Memory B cell (primary cell): ENCODE measurements at places on chromosomes 11 and 22.

DNA sequence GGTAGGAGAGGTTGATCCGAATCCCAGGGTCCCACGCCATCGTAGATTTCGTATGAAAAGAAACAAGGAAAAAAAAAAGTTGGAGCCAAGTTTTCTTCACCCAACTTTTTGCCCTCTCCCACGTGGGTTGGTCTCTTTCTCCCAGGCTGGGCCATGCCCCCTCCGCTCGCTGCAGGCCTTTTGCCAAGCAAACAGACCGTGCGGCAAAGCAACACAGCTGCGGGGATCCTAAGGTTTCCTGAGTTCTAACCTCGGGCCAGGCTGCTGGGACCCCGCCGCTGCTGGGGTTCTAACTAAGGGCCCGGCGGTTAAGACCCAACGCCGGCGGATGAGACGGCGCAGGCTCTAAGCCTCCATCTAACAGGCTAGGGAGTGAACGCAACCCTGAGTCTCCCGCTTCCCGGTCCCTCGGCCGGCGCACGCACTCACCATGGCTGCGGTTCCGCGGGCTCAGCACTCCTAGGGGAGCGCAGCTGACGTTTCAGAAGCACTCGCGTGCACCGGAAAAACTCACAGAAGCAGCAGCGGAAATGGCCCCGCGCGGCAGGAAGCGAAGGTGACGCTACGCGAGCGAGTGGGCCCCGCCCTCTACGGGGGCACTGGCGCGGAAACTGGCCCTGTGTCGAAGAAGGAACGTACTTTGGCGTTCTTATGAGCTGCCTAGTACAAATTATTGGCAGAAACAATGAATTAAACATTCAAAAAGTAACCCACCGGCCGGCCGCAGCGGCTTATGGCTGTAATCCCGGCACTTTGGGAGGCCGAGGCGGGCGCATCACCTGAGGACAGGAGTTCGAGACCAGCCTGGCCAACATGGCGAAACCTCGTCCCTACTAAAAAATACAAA is at the start of gene SNU13:
SNU13 (minus strand) TSS at position 503 of the 847 bp plus-strand sequence; CDS start at position 432, 71 bp downstream.
- DNase-seq, result peak; percentile 89

- DNase-seq, result no peak
These were observed 815.7 kb downstream of the BRD1 start for GRCh38 chr22:49011769-49012648.

- no peak for DNase-seq
These were observed 42.6 kb downstream of the CHST1 start for GRCh38 chr11:45622861-45623260.

DNA sequence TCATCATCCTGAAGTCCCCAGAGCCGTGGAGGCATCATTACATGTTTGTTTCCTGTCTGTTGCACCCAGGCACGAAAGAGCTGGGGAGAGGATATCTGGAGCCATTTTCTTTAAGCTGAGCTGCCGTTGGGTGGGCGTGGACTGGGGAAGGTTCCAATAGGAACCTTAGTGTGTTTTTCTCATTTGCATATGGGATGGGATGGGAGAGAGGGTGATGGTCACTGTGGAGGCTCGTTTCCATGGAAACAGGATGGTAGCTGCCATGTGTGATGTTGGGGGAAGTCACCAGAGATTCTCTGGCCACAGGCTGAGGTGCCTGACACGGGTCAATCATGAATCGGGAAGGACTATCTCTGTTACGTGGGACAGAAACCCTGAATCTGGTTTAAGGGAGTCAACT is 39.7 kb downstream of the CACNA1I start:
- DNase-seq, result no peak

- no peak for DNase-seq
These were observed 38.2 kb downstream of the FEZ1 start for GRCh38 chr11:125457814-125458343.
